ENCODE measurements at places on chromosomes 4 and X.

DNA sequence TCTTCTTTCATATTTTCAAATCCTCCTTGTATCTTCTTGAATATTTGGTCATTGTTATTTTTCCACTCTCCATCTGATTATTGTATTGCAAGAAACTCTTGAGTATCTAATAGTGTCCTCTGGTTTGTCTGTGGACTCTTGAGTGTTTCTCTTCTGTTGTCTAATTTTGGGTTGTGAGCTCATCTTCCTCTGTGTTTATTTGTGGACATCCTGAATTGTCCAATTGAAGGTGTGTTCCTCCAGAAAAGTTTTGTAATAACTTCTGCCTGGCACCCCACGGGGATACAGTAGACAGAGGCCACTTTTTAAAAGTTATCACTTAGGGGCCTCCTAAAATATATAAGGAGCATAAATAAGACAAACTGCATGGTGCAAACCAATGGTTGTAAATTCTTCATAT is 3.1 kb upstream of the CC2D2A start:
- no peak for DNase-seq

- DNase-seq, result no peak
These were observed 99.0 kb downstream of the WFS1 start for GRCh38 chr4:6368601-6369000.

- DNase-seq, result no peak
These were observed 61.4 kb downstream of the SMARCA1 start for GRCh38 chrX:129461801-129462456.

DNA sequence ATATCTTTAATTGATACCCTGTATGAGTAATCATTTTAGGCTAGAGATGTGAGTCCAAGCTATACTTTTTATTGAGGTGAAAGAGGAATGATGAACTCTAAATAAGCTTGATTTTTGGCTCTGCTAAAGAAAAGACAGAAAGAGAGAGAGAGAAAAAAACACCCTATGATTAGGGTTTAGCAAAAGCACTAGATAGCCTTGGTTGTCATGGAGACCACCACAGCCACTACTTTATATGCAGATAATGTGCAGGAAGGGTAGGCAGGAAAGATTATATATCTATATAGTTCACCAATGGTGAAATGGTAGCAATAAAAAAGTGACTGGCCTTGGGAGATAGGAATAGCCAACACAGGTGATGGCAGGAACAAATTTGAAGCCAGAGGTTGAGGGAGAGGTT is 69.9 kb upstream of the CAMK2D start:
- DNase-seq, result no peak

DNA sequence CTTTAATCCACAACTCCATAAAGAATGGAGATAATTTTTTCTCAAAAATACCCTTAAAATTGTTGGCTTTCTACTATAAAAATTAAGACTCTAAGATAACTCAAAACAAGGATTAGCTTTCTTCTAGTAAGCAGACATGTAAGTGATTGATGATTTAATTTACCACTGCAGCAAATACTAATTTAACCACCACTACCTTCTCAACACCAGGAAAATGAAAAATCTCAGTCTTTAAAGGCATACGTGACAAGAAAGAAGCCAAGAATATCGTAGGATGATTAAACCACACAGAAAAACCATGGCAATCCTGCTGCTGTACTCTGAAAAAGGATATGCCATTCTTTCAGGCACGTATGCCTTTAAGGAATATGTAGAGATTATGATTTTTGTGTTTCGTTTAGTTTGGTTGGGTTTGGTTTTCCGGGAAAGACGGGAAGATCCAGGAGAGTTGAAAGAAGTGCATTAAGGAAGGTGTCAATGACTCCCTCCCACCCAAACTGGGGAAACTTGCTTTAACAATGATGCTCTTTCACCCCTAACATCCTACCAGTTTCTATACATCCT is 881 bp downstream of the LRCH2 start:
- DNase-seq, result no peak

DNA sequence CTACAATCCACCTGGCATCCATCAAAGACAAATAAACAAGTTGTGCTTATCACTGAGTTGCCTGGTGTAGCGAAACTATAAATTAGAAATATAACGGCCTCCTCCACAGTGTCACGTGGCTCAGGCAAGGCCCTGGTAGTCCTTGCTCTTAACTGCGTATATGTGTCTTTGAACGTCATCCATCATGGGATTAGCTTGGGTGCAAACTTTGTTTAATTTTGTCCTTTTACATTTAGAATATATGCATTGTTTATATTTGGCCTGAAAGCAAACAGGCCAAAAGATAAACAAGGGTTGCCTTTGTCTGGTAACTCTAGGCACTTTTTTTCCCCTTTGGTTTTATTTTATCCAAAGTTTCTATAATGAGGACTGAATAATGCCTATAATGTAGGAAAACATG is 184.9 kb downstream of the KIT start:
- no peak for DNase-seq
